ENCODE measurements at places on chromosomes 2 and 18.

GRCh38 chr2:192735447-192735846, 540.7 kb upstream of the TMEFF2 start:
- no peak for DNase-seq

- no peak for DNase-seq
Measured at GRCh38 chr18:3675446-3675845, 225.5 kb downstream of the TGIF1 start.

DNA sequence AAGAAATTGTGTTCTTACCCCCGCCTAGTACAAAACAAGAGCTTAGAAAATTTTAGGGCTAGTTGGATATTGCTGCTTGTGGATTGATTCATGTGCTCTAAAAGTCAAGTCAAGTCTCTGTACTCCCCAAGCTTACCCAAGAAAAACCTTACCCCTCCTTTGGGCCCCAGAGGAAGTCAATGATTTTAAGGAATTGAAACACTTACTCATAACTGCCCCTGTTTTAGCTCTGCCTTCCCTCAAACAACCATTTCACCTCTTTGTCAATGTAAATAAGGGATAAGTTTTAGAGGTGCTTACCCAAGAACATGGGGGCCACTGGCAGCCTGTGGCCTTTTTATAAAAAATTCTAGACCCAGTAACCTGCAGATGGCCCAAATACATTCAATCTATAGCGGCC, 136.6 kb upstream of the RMP24 start:
- DNase-seq: no peak

GRCh38 chr2:125224830-125225229, 1199.7 kb downstream of the CNTNAP5 start:
- DNase-seq: no peak

GRCh38 chr2:227035711-227036367, 128.2 kb downstream of the COL4A4 start:
- DNase-seq: no peak

DNA sequence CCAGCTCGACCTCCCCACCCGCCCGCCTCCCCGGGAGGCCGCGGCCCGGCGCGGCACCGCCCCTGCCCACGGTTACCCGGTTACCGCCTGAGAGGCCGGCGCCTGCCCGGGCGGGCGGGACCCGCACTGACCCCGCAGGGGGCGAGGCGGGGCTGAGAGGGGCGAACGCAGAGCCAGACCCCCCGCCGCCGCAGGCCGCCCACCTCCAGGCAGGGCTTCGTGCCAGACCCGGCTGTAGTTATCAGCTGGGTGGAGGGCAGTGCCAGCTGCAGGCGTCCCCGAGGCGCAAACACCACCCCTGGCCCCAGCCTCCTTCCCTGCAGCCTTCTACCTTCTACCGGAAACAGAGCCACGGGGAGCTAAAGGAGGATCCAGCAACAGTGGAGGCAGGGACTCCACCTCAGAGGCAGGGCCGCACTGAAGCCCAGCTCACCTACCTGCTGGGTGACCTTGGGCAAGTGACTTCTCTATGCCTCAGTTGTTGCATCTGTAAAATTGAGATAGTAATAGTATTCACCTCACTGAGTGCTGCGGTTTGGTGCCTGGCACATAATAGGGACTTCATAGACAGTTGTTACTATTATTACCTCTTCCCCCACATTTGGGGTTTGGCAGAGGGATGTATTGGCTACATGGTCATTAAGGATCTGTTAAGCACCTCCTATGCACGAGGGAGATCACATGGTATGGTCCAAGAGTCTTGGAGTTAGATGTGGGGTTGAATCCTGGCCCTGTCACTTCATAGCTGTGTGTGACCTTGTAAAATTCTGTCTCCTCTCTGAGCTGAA, 231.6 kb upstream of the SMAD2 start:
- no peak for DNase-seq

- DNase-seq: no peak
Measured at GRCh38 chr2:30305235-30305634, 73.9 kb downstream of the LBH start.

DNA sequence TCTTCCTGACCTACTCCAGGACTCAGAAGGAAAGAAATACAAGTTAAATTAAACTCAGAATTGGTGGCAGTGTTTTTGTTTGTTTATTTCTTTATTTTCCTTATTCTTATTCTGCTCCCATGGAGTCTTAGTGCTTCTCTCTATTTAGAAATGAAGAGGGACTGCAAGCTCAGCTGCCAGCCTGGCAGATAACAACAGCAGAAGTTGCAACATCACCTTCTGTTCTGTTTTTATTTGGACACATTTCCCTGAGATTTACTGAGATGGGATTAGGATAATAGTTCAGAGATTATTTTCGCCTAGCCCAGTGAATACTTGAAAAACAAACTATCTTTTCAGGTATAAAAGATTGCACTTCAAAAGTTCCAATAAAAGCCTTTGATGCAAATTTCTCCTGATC, 70.4 kb upstream of the DTNA start:
- DNase-seq: no peak

DNA sequence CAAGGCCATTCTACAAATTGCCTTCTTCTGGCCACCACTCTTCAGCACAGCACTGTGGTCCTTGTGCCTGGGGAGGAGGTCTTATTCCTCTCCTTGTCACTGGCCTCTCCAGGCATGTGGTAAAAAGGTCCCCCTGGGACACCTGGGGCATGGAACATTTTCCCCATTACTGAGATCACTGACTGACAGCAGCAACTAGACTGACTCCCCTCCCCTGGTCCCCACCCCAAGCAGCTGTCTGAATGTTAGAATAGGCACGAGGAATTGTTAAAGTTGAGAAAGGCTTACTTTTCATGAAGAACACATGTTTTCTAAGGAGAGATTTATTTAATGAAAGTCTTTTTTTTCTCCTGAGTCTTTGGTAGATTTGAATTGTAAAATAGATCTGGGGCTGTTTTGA, 39.5 kb upstream of the RTN4 start:
- DNase-seq: no peak

GRCh38 chr2:160394153-160394552, 99.5 kb downstream of the RBMS1 start:
- DNase-seq: no peak

DNA sequence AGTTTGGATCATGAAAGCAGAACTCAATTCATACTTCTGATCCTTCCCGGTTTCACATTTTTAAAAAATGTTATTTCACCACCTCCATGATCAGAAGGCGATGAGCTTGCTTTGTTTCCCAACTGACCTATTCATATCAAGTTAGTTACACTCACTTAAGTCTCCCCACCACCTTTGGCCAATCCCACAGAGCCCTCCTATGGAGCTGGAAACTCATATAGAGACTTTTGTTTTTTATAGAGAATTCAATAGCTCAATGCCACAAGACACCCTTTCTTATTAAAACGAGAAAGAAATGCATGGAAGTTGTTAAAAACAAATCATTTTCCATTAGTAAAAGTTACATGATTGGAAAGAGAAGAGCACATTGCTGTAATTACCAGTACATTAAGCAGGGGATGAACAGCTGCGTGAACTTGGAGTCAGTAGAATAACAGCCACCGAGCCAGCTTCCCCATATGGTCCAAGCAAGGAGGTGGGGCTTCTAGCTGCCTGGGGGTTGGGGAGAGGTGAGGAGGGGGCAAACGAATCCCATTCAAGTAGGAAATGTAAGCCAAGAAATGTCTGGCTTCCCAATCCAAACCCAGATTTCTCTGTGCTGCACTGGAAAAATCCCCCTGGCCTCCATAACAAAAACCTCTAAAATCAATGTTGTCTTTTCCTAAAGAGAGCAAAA, 614.5 kb downstream of the IRS1 start:
- no peak for DNase-seq

GRCh38 chr2:94923196-94923595, 52.0 kb downstream of the TEKT4 start:
- no peak for DNase-seq

- no peak for DNase-seq
Measured at GRCh38 chr18:74152270-74152669, 3.9 kb downstream of the TIMM21 start.

GRCh38 chr18:68826121-68826520, 28.2 kb downstream of the CCDC102B start:
- DNase-seq: no peak

DNA sequence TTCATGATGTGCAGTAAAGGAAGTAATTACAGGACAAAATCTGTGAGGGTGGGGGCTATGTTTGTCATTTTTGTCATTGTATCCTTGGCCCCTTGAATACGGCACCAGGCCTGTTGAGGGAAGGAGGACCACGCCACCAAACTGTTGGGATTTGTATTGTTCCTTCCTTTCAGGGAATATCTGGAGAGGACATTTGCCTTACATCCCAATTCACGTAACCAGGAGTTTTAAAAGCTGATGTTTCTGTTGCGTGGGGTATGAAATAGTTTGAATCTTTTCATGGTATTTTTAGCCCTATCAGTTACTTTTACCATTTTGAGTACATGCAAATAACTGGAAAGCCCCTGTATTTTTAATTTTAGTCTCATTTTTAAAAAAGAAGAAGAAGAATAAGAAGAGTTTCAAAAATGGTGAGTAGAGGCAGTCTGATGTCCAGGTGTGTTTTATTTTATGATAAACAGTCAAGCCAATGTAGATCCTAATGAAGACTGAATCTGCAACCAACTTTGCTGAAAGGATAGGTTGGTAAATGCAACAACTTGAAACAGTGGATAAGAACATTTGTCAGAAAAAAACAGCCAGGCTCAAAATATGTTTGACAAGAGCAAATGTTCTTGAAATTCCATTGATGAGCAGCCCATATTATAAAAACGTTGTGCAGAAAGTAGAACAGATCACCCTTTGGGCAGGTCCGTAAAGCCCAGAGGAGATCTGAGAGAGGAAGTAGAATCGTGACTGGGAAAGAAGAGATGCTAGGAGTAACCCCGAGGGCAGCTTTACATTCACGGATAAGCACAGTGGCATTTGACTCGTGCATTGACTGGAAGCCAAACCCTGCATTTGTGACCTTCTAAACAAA, 54.5 kb downstream of the RASGRP3 start:
- DNase-seq: no peak

- no peak for DNase-seq
Measured at GRCh38 chr2:69641887-69642708, 1.4 kb downstream of the AAK1 start.

DNA sequence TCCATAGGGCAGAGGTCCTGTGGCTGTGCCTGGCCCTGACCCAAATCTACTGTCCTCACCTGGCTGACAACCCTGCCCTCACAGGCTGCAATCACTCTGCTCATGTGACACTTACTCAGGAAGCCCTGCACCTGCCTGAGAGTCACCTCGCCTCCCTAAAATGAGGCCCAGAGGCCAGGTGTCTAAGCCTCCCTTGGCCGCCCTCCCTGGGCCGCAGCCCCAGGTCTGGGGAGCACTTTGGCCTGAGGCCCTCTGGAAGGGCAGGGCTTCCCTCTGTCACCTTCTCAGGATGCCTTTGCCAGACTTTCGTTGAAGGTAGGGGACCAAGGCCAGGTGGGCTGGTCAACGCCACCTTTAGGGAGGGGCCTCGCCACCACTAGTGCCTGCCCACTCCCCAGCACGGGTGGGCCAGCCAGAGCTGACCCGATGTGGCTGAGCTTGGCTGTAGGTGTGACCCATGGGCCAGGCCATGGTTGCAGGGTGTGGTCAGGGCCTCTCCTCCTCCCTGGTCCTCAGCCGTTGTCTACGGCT, 6.1 kb upstream of the GPC1 start:
- no peak for DNase-seq

DNA sequence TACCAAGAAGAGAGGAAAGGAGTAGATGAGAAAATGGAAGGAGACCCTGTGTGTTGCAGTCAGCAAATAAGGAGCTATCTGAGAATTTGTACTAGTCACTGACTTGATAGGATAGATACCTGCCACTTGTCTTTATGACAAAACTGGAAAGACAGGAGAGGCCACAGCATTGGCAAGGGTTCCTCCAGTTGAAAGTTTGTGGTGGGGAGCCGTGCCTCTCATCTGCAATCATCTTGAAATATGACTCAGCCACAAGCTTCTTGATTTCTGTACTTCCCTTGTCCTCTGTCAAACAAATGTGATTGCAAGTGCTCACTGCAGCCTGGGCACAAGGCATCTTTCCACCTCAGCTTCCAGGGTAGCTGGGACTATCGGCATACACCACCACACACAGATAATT, 99.1 kb downstream of the GREB1L start:
- DNase-seq: no peak

DNA sequence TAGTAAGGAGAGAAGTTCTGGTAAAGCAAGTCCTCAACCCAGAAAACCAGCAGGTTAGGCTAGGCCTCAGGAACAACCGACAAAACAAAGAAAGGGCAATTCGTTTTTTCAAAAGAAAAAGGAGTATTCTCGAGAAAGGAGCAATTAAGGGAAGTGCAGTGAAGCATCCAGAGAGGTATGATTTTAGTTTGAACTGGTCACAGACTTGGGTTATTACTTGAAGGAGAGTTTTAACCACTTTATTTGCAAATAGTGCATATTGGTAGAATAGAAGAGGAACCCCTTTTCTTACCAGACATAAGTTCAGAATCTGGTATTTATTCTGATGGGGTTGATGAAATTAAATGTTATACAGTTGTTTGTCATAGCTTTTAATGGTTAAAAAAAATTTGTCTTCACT, 110.0 kb upstream of the GCFC2 start:
- DNase-seq: no peak

DNA sequence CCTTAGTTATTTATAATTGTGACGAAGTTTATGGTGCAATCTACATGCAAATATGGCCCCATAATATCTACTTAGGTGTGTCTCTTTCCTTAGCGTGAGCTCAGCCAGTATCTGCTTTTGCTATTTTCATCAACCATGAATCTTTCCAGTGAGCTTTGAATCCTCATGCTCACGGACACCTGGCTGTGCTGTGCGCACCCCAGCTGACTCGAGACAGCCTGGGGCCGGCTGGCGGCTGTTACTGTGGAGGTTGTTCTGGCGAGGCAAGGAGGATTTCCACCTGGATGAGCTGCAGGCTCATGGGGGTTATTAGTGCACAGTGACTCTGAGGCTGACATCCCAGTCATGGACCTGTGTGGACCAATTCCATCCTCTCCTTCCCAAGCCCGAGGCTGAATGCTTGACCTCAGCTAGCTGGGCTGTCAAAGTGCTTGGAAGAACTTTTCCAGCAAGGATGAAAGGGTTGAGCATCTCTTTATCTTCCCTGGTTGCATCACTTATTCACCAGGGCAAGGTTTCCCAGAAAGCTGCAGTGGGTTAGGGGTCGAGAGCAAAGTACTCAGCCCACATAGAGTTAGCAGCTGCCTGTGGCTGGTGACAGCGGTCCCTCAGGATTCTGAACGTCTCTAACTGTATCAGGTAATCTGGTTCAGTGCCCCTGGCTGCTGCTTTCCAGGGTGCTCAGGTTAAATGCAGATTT, 141.7 kb downstream of the ARL4C start:
- no peak for DNase-seq

DNA sequence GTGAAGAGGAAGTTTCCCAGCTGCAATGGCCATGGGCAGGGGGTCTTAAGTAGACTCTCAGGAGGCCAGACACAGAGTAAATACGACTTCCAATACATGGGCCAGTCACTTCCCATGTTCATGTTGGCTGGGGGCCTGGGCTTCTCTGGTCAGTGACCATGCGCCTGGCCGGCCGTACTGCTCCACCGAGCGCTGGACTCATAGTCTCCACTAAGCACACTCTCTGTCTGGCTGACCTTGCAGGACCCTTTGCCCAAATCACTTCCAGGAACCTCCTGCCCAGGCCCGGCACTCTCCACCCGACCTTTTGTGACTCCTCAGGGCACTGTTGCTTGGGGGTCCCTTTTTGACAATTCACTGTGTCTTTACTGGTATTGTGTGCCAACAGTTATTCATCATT, 69.3 kb downstream of the SOWAHC start:
- no peak for DNase-seq

GRCh38 chr2:239726631-239727181, 298.4 kb downstream of the NDUFA10 start:
- DNase-seq: no peak

All from CD4-positive, alpha-beta T cell treated with Interleukin-6 for 4 hours (primary cell).